ENCODE measurements at places on chromosomes 11 and 22.

- no peaks in the 10 kb centered on the region for H3K4me1 ChIP-seq
- peaks cover 56% of the 10 kb centered on the region for H3K27me3 ChIP-seq
- no peak overlapping the region for H3K27ac ChIP-seq
- DNase-seq: no peak
Observed at GRCh38 chr22:48895336-48895735, 932.3 kb downstream of the BRD1 start.

- no peak overlapping the region for H3K4me3 ChIP-seq
- H3K27ac ChIP-seq: no peak overlapping the region
- H3K4me1 ChIP-seq: no peaks in the 10 kb centered on the region
- H3K27me3 ChIP-seq: 0 out of 2 replicates have a peak, but pooled peaks cover 2% of the 10 kb centered on the region
- no peak for DNase-seq
- no peaks in the 10 kb centered on the region for H3K36me3 ChIP-seq
Observed at GRCh38 chr22:42655693-42656092, 6.5 kb upstream of the CYB5R3 start.

DNA sequence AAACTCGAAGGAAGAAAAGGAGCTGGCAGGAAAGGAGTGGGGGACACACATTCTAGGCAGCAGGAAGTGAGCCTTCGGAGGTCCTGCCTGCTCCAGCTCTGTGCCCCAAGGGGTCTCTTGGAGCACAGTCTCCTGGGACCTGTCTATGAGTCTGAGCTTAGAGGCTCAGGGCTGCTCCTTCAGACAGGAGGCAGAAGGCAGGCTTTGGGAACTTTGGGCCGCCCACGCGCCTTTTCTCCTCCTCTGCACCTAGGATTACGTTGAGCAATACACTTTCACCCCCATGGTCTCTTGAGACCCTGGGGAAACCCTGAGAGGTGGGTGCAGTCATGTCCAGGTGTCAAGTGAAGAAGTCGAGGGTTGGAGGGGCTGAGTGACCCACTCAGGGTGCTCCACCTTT is 965 bp downstream of the TCN2 start:
- no peak for DNase-seq
- no peak overlapping the region for H3K27ac ChIP-seq
- H3K27me3 ChIP-seq: no peaks in the 10 kb centered on the region
- peaks cover 8% of the 10 kb centered on the region for H3K4me1 ChIP-seq
- H3K4me3 ChIP-seq: no peak overlapping the region
- H3K36me3 ChIP-seq: no peaks in the 10 kb centered on the region

DNA sequence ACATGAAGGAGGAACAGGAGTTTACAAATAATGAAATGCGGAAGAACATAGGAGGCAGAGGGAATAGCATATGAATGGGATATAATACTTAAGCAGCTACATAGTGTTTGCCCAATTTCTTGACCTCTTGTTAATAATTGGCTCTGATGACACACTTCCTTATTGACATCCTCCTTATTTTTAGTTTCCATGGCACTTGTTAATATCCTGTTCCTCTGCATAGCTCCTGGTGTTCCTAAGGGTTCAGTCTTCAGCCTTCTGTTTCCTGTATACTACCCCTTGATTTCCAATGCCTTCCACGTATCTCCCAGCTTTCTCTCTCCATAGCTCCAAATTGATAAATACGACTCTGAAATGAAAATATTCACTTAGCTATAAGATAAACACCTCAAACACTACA is 663.8 kb upstream of the API5 start:
- no peaks in the 10 kb centered on the region for H3K36me3 ChIP-seq
- peaks cover 12% of the 10 kb centered on the region for H3K27me3 ChIP-seq
- no peak for DNase-seq
- no peak overlapping the region for H3K27ac ChIP-seq
- H3K4me1 ChIP-seq: no peaks in the 10 kb centered on the region
- no peak overlapping the region for H3K4me3 ChIP-seq

DNA sequence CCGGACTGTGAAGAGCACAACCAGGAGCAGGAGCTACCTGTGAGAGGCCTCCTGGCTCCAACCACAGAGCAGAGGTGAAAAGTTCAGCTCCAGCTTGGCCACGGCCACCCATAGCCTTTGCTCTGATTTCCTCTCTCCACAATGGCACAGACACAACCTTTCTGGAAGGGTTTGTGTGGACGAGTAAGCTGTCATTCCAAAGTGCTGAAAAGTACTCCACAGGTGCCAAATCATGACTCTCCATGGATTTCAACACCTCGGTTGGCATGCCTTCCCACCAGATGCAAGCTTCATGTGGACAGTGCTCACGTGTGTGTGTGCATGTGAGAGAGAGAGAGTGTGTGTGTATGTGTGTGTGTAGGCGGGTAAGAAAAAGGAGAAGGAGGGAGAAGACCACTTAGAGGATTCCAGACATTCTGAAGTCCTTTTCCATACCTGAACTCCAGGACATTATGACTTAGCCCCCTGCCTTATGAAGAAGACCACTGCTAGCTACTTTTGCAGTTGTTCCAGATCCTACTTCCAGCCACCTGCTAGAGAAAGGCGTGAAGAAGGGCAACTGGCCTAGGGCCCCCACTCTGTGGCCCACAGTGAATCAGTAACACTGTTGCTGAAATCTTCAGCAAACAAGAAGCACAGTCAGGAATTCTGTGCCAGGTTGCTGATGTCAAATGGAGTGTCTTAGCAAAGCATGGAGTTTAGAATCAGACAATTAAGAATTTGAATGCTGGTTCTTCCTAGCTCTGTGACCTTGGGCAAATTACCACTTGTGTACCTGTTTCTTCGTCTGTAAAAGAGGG is 13.9 kb upstream of the NAV2 start:
- no peak for DNase-seq
- H3K4me1 ChIP-seq: peaks cover 9% of the 10 kb centered on the region
- no peaks in the 10 kb centered on the region for H3K36me3 ChIP-seq
- H3K4me3 ChIP-seq: no peak overlapping the region
- no peaks in the 10 kb centered on the region for H3K27me3 ChIP-seq
